ENCODE measurements at places on chromosomes 4 and X.
A peak's percentile ranks its signal among the peaks of the same experiment; 100 is the strongest.

DNA sequence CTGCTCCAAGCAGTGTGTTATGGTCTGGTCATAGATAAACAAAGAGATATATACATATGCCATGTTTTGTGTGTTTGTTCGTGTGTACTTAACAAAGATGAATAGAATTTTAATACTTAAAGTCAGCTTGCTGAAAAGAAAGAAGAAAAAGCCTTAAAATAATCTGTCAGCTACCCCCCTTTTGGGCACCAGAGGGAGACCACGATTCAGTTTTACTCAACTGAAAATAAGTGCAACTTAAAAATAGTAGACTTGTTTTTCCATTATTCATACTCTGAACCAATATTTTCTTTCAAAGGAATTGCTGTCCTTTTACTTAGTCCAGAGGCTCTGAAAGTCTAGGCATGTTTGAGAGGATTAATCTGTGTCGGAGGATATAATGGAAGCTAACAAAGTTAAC lies 181.7 kb upstream of the AGTR2 start:
- DNase-seq = no peak

GRCh38 chrX:48854898-48855297 lies 19.5 kb upstream of the PCSK1N start:
- DNase-seq = no peak

DNA sequence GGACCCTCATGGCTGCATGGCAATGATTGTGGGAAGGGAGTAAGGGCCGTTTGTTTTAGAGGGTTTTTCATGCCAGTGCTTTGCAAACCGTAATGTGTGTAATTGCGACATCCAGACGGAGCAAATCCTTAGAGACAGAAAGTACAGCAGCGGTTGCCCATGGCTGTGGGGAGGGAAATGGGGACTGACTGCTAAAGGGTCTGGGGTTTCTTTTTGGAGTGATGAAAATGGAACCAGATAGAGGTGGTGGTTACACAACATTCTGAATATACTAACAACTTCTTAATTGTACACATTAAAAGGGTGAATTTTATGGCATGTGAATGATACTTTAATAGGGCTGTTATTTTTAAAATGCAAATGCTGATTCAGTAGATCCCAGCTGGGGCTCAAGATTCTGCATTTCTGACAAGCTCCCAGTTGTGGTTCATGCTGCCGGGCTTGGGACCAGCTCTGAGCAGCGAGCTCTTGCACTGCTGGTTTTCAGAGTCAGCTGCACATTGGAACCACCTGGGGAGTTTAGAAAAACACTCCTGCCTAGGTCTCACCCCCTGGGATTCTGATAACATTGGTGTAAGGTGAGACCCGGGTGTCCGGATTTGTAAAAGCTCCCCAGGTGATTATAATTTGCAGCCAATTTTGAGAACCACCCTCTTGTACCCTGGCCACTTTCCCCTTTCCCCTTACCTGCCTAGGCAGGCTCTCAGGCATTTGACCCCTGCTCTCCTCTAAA lies 47.7 kb downstream of the PRPS1 start:
- no peak for DNase-seq

DNA sequence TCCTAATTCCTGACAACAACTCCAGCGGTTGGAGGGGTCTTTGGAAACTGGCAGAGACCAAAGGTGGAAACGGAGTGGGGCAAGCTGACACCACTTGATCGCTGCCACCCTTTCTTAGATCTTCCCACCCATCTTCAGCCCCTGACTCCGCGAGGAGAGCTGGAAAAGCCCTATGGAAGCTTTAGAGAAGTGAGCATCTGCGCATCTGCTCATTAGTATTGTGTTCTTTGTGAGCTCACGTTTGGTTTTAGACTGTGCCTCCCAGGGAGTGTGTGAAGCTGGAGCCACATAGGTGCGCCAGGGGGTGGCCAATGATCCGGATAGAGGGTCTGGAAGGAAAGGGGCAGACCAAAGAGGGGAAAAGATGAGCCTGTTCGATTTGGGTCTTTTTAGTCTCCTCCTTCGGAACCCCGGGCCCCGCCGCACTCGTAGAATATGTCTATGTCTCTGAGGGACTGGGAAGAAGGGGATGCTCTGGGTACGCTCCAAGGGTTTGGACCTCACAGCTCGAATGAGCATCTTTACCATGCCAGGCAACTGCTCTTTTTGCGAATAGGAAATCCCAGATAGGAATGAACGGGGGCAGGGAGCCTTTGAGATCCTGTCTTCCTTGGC lies 578 bp upstream of the DKK2 start:
- no peak for DNase-seq

GRCh38 chrX:135544338-135544948 lies 24.0 kb downstream of the INTS6L start:
- DNase-seq = no peak

DNA sequence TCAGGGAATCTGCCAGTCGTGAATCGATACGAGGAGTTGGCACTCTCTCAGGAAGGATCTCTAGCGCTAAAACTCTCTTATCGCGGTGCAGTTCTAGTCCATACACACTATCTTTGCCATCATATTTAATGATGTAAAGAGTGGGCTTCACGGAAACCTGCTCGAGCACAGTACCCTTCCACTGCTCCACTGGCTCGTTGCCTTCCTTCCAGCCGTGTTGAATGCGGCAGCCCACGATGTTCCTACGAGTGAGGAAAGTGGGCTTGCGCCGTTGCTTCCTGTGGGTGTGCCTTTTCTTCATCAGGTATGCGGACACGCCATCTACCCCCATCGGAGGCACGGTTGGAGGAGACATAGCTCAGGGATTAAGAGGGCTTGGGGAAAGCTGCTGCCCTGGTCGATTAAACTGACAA lies 661 bp downstream of the SPIN4 start:
- DNase-seq = no peak

GRCh38 chr4:1538096-1538410 lies 131.8 kb upstream of the NKX1-1 start:
- DNase-seq = no peak

DNA sequence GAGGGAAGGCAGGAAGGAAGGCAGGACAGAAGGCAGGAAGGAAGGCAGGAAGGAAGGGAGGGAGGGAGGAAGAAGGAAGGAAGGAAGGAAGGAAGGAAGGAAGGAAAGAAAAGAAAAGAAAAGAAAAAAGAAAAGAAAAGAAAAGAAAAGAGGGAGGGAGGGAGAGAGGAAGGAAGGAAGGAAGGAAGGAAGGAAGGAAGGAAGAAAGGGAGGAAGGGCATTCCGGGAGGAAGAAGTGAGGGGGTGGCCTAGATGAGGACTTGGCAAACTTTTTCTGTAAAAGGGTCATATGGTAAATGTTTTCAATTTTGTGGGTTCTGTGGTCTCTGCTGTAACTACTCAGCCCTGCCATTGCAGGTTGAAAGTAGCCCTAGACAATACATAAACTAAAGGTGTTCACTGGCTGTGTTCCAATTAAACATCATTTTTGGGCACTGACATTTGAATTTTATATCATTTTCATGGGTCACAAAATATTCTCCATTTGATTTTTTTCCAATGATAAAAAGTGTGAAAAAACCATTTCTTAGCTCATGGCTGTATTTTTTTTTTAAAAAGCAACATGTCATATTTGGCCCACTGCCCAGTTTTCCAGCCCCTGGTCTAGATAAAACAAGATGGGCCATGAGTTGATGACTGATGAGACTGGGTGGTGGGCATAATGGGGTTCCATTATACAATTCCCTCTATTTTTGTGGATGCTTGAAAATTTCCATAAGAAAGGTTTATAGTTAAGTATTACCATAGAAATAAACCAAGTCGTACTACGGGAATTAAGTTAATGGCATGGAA lies 3.1 kb downstream of the ZNF630 start:
- no peak for DNase-seq

DNA sequence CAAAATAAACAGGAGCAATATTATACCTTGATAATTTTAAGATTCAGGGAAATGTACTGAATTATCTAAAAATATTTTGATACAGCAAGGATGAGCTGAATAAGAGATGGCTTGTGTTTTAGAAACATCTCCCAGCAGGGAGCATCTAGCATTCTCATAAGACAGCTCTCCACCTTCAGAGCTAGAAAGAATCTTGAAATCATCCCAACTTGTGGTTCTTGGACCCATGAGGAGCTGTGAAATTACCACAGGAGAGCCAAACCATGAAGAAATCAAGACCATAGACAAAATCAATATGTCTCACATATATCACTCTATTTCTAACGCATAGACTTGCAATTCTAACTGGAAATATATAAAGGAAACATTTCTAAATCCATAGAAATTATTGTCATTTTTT lies 210.6 kb upstream of the DKK2 start:
- no peak for DNase-seq

- no peak for DNase-seq
Measured at GRCh38 chr4:141652161-141652778, 15.9 kb downstream of the IL15 start.

GRCh38 chr4:576991-577498 lies 950 bp upstream of the TMEM271 start:
- DNase-seq = no peak

GRCh38 chrX:132778917-132779316 lies 179.5 kb downstream of the HS6ST2 start:
- no peak for DNase-seq

DNA sequence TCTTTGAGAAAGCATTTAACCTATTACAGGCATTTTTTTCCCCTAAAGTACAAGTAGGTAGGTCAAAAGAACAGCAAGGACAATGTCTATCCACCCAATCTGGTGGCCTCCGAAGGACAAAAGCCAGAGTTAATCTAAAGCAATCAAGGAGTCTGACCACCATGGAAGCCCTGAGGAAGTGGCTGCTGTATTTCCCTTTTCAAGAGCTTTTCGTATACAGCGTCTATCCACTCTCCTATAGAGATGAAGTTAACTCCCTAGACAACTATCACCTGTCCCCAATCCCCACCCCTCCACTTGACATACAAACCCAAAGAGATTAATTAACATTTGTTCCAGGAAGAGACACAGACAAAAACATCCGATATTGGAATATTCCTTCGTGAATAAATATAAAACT lies 85.5 kb downstream of the SNCA start:
- DNase-seq = no peak

GRCh38 chr4:123783151-123783790 lies 386.7 kb downstream of the SPRY1 start:
- DNase-seq = no peak

GRCh38 chr4:7705593-7705992 lies 234.1 kb downstream of the AFAP1 start:
- no peak for DNase-seq

- no peak for DNase-seq
Measured at GRCh38 chrX:115625572-115626301, 64.8 kb downstream of the PLS3 start.

DNA sequence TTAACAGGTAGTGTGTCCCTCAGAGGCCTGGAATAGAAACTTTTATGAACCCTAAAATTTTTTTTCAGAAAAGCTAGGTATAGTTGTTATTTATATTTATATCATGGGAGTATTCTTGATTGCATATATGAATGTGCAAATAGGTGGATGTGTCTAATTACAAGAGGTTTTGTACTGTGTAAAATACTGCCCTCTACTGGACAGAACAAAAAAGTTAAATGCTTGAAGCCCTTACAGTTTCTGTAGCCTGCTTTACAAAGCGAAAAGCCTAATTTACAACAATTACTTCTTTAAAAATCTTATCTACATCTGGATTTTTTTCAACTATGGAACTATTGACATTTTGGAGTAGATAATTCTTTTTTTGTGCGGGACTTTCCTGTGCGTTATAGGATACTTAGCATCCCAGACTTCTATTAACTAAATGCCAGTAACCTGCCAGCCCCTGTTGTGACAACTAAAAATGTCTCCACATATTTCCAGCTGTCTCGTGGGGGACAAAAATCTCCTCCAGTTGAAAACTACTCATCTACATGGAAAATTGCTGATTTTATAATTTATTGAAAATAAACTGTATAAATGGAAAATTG lies 35.1 kb downstream of the ENPEP start:
- DNase-seq = peak; percentile 64

GRCh38 chr4:168643111-168643795 lies 146.4 kb downstream of the PALLD start:
- DNase-seq = no peak

- DNase-seq = no peak
Measured at GRCh38 chr4:39706334-39706733, 8.4 kb downstream of the UBE2K start.

DNA sequence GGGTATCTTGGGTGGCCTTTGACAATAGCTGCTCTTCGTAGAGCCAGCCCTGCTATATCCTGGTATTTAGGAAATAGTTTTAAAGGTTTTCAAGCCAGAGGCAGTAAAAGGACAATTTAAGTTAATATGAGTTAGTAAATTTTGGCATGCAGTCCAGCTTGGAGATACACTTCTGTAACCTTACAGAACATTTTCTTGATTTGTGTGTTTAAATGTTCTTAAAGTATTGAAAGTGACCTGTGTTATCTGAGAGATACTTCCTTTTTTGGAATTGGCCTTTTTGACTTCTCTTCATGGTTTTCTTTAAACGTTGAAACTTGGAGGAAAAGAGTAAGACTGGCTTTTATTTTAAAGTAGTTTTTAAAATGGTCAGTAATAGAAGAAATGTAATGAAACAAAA lies 25.5 kb downstream of the PDLIM5 start:
- DNase-seq = no peak
